Stimulated activated CD4-positive, alpha-beta T cell treated with anti-CD3 and anti-CD28 coated beads, Interleukin-2, amount 100 ng/mL, for 48 hours (primary cell): ENCODE measurements at places on chromosomes 1 and 21.

- DNase-seq, result no peak
Measured at GRCh38 chr1:234726359-234726943, 116.5 kb upstream of the IRF2BP2 start.

GRCh38 chr1:5738911-5739462 is 253.2 kb downstream of the NPHP4 start:
- DNase-seq, result no peak

GRCh38 chr1:111082421-111083203 is 57.3 kb downstream of the DRAM2 start:
- DNase-seq, result no peak

GRCh38 chr1:58395355-58395754 is 151.2 kb downstream of the OMA1 start:
- DNase-seq, result no peak

DNA sequence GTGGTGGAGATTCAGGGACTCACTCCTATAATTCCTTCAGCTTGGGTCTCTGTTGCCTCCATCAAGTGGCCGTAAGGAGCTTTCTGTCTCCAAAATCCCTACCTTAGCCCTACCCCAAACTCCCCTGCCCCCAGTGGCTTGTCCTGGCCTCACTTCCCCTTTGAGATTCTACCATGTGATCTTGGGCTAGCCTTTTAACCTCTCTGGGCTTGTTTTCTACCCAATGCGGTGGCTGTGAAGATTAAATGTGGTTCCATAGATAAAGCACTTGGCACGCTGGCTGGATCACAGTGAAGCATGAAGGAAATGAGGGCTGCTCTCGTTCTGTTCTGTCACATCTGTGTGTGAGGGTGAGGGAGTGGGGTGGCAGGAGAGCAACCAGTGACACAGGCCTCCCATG is 43.6 kb downstream of the FAAH start:
- DNase-seq, result no peak

DNA sequence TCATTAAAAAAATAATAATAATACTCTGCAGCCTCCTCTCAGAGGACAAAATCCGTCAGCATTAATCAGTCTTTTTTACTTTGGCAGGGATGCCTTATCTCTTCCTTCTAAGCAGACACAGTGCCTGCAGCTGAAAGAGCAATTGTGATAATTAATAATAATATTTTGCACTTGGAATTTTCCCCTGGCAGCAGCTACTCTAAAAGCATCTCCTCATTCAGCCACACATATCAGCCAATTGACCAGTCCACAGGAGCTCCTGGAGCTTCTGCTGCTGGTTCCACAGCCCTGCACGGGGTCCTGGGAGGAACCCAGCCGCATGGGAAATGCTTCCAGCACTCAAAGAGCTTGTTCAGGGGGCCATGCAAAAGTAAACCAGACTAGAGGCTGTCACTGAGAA is 31.0 kb upstream of the VWA5B1 start:
- no peak for DNase-seq

- DNase-seq, result no peak
Measured at GRCh38 chr1:109091078-109091838, 694 bp downstream of the TMEM167B start.

GRCh38 chr1:168689327-168689657 is 39.7 kb downstream of the DPT start:
- no peak for DNase-seq

DNA sequence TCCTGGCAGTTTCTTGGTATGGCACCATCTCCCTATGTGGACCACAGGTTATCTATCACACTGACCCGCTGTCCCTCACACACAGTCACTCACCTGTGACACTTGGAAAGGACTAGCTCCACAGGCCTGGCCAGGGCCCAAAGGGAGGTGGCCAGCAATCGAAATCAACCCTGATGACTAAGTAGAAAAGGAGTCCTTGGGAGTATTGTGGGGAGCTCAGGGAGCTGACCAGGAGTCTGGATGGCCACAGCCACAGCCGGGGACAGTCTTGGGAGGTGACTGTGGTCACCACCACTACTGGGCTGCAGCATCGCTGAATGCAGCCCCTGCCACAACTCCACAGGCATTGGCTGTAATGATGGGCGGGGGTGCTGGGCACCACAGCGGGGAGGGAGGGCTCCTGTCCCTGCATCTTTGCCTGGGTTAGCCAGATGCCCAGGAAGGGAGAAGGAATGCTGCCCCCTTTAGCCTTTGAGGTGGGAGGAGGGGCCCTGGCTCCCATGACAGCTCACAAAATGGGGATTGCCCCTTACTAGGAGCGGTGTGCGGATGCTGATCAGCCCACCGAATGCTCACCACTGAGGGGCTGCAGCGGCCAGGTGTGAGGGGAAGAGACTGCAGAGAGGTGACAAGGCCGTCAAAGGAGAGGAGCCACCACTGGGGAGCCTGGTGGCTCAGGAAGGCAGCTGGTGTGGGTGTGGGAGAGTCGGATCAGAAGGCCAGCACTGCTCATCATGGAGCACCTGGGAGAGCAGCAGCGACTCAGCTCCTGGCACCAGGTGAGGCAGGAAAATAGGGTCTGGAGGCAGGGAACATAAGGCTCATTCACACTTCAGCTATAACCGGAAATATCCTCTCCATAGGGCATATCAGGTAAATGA is 61.3 kb downstream of the H3-3A start:
- no peak for DNase-seq

DNA sequence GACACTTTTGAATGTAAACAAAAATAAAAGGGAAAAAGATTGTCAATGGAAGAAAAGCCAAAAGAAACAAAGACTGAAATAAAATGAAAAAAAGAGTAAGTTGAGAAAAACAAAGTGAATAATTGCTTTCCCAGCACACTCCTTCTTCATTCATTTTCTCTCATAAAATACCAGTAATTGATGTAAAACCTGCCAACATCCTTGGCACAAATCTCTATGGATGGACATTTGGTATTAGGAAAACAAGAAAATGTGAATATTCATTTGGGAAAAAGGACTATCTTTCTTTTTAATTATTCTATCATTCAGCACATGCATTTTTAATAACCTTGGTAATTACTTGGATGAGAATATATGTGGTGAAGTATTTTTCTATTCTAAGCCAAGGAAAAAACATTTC is 204.4 kb upstream of the TNR start:
- no peak for DNase-seq

DNA sequence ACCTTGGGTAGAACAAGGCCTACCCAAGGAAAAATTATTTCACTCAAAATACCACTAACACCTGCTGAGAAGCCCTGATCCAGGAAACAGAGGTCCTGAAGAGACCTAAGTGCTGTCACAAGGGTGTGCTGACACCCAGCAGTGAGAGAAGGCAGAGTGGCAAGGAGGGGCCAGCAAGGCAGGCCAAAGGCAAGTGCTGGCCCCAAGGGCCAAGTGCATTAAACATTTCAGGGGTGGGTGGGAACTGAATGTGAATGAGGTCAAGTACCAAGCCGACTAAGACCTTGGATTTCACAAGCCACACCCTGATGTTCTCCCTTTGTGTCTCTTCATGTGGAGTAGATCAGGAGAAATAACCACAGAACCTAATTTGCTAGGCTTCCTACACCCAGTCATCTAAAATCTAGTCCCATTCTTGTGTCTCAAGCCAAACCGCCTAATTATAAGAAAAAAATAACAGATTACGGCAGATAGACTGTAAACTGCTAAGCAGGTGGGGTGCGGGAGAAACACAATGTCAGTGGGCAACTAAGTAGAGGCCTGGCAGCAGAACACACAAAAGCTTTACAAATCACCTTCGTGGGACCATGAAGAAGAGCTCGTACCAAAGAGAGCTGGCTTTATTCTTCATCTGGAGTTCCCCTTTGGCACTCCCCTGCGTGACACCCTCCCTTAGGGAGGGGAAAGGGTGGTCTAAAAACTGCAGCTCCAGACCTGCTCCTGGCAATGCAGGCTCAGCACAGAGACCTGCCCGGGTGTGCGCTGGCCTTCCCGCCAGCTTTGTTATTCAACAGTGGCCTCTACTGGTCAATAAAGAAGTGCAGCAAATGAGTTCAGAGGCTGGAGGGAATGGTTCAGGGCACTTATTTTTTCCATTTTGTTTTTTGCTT is 8.7 kb downstream of the UBE2G2 start:
- peak; percentile 41 for DNase-seq

GRCh38 chr1:155864393-155864792 is 5.0 kb downstream of the SYT11 start:
- no peak for DNase-seq
